H4 (cell line): ENCODE measurements at places on chromosomes 1 and 21. TPM values are rescaled to one million over a fixed set of nuclear protein-coding genes. Genes with fewer than 3 reads are reported as not detected.

Gene OPTC
- not detected in 2 replicates for total RNA-seq

Gene C21orf58
- total RNA-seq, result 7.7 and 11.9 TPM in 2 replicates

Gene TNFRSF9
- 1.2 and 2.0 TPM in 2 replicates for total RNA-seq

Gene PIGC
- total RNA-seq, result 34.4 and 41.4 TPM in 2 replicates

DNA sequence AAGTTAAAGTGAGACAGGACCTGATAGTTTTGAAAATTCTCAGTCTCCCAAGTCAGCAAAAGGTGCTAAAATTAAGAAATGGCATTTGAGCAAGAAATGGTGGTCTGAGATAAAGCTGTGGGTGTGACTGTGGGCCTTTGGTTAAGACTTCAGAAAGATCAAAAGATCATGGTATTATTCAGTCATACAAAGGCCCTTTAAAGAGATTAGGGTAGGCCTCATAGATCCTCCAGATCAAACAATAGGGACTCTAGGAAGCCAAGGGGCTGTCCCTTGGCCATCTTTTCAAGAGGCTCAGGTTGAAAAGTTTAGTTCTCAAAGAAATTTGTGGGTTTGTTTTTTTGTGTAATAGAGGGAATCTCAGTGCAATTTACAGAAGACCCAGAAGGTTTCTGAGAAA lies 8.4 kb downstream of the HMGB4 start:
- DNase-seq, result no peak

DNA sequence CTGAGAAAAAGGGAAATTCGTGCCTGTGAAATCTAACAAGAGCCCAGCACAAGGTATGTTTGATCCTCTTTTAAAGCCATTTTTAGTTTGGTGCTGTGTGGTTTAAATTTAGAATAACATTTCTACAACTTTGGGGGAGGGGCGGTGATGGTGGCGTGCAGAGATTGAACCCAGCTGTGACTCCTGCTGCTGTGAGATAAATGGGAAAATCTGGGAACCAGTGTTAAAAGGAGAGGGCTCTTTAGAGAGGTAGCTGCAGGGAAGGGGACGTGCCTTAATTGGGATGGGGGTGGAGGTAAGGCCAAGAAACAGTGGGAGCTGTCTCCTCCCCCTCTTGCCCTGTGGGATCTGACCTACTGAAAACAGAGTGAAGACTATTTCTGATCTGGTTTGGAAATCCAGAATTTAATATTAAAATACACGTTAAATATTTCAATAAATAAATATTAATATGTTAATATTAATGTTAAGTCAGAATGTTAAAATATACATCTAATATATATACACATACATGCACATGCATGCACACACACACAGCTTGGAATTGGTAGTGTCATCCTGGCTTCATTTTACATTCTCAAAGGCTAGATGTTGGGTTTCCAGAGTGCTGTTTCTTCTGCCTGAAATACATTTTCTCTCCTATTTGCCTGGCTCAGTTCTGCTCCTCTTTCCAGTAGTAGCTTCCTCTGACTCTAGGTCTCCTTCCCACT lies 30.1 kb upstream of the DNAJC6 start:
- no peak for DNase-seq

- DNase-seq, result no peak
Observed at GRCh38 chr1:226370144-226370923, 37.6 kb downstream of the PARP1 start.

DNA sequence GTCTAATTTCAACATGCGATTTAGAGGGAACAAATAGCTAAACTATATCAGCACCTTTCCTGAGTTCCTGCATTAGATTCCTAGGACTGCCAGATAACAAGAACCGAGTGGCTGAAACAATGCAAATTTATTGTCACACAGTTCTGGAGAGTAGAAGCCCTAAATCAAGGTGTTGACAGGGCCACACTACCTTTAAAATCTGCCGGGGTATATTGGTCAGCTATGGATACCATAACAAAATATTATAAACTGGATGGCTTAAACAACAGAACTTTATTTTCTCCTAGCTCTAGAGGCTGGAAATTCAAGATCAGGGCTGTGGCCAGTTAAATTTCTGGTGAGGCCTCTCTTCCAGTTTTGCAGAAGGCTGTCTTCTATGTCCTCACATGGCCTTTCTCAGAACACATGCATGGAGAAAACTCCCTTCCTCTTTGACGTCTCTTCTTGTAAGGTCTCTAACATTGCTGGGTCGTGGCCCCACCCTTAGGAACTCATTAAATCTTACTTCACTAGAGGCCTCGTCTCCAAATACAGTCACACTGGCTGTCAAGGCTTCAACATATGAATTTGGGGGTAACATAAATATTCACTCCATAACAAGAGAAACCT lies 144.3 kb downstream of the FCRL5 start:
- no peak for DNase-seq

DNA sequence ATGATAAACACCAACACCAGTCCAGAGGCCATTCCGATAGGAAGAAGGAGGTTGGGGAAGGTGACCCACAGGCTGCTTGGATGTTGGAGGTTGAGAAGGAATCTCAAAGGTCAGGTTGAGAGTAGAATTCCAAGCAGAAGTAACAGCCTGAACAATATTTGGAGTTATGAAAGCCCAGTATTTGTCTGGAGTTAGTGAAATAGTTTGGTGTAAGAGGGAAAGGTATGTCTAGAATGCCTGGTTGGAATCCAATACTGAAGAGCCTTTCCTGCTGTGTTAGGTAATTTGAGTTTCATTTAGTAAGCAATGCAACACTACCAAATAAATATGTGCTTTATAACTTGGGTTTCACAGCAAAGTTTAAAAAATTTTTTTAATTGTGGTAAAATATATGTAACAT lies 70.5 kb upstream of the MCOLN3 start:
- no peak for DNase-seq
